ENCODE measurements at places on chromosomes 6 and 20.

- peak; percentile 83 for DNase-seq
These were observed 49.4 kb upstream of the PTPN1 start for GRCh38 chr20:50460608-50461267.

GRCh38 chr20:33071198-33071597 is 8.2 kb upstream of the BPIFB4 start:
- no peak for DNase-seq

GRCh38 chr6:96899019-96899418 is 1.3 kb upstream of the NDUFAF4 start:
- DNase-seq, result no peak

- DNase-seq, result no peak
These were observed 49.0 kb upstream of the PAX1 start for GRCh38 chr20:21656308-21657067.

DNA sequence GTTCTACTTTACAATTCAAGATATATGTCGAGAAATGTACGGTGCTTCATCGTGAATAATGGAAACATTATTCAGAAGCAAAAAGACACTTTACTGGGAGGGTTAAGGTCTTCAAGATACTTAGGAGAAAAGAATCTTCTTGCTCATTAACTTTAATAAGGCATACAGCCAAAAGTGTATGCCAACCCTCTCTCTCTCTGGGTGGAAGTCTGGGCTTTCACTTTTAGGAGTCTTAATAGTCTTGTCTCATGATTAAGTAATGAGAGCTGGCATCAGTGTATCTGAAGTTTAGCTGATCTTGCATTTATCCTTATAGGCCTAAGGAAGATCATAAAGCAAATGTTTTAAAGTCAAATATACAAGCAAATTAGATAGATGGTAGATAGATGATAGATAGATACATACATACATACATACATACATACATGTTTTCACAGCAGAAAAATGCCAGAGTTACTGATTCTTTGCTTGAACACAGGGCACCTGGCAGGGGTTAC is 21.5 kb downstream of the OLIG3 start:
- DNase-seq, result no peak

- no peak for DNase-seq
These were observed 26.3 kb downstream of the ITCH start for GRCh38 chr20:34389206-34389953.

DNA sequence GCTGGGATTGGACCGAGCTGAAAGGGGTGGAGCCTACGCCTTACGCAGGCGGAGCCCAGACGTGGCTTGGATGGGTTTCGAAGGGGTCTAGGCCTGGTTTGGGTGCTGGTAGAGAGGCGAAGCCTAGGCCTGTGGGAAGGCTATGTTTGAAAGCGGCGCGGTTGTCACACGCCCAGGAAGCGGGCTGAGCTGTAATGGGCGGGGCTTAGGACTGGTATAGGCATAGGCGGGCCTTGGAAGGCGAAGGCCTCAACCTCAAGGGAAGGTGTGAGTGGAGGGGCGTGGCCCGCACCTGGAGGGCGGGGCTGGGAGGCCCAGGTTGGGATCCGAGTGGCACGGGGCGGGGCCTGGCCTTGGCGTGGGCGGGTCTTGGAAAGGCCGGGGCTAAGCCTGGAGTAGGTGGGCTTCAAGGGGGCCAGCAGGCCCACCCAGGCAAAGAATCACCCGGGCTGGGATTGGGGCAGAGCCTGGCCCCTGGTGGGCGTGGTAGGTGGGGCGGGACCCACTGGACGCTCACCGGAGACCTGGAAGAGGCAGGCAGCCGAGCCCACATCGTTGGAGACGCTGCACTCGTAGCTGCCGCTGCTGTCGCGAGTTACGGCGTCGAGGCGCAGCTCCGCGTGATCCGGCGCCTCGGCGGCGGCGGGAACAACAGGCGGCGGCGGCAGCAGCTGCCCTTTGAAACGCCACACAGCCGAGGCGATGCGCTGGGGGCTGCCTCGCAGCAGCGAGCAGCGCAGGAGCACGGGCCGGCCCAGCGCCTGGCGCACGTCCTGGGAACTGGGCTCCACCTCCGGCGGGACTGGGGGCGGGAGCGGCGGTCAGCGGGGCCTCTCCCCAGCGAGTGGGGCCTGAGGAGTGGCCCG is 49.0 kb downstream of the MDGA1 start:
- DNase-seq, result no peak

DNA sequence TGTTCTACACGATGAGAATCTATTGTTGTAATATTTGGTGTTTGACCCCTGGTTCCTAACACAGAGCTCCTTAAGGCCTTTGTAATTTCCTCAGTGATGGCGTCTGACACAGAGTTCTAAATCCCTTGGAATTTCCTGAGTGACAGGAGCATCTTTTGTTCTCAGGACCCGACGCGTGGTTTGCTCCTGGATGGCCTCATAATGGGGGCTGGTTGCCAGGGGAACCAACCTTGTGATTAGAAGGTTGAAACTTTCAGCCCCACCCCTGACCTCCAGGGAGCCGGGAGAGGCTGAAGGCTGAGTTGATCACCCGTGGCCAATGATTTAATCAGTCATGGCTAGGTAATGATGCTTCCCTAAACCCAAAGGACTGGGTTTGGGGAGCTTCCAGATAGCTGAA is 20.5 kb upstream of the ZNF133 start:
- no peak for DNase-seq

- DNase-seq, result no peak
These were observed 246.7 kb downstream of the FOXC1 start for GRCh38 chr6:1856381-1856780.

DNA sequence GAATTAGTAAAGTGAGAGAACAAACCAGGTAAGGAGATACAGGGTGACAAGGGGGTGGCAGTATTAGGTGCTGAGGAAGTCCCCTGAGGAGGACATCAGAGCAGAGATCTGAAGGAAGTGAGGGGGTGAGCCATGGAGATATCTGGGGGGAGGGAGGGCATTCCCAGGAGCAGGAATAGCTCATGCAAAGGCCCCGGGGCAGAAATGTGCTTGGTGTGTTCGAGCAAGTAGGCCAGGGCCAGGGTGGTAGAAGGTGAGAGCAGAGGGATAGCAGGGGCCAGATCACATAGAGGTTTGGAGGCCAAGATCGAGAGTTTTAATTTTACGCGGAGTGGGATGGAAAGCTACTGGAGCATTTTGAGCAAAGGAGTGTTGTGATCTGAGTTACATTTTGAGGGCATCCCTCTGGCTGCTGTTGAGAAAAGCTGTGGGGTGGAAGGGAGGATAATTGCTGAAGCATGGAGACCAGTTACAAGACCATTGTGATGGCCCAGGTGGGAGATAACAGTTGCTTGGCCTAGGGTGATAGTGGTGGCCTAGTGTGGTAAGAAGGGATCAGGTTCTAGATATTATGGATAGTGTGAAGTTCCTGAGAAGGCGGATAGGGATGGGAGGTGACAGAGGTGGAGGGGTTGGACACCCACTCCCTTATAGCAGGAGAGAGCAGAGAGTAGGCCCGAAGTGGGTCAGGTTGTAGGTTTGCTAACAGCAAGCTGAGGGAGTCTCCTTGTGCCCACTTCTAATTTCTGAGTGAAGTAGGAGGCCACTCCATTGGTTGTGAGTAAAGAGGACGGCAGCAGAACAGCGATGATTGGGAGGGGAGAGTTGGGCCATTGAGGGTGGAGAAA is 10.2 kb downstream of the ARFGEF2 start:
- no peak for DNase-seq

- DNase-seq, result no peak
These were observed 150.3 kb upstream of the SASH1 start for GRCh38 chr6:148192310-148192709.

DNA sequence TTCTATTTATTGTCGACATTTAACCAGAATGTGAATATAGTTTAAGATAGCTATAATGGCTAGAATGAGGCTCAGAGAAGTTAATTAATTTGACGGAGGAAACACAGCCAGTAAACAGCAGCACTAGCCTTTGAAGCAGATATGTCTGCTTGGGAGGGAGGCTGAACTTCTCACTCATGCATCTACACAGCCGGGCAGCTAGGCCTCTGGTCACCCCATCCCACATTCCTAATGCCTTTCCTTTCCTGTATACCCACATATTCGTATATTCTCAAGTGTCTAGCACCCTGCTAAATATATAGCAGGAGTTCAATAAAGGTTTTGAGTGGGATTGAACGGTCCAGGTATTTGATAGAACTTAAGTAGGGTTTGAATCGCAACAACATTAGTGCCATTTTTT is 230.4 kb upstream of the PDE10A start:
- no peak for DNase-seq

- DNase-seq, result no peak
These were observed 113.7 kb upstream of the PRDM1 start for GRCh38 chr6:105972440-105972839.

- no peak for DNase-seq
These were observed 66.3 kb downstream of the NOL4L start for GRCh38 chr20:32518593-32519380.

GRCh38 chr20:20255099-20255498 is 112.8 kb upstream of the INSM1 start:
- no peak for DNase-seq

DNA sequence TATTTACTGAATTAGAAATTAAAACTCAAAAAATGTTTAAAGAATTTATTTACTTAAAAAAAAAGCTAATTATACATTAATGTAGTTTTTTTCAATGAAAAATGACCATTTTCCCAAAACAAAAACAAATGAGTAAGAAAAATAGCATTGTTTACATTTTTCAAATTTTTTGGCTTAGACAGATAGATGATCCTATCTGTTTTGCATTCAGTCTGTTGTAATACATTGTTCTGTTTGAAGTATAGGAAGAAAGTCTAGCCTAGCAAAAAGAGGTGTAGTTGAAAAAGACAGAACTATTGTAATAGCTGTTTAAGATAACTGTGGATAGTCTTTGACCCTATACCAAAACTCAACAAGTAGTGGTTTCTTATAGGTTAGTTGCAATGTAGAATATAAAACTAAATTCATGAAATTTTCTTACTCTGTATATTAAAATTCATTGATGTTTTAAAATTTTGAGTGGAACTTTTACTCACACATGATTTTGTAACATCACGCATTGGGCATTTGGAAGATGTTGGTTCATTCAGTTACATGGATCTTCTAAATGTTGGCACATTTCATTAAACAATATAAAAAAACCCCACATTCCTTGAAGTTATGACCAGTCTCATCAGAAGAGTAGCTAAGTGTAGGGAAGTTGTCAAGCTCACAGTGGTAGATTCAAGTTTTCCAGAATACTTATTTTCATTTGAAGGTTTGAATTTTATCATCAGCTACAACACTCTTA is 62.0 kb downstream of the KCNS1 start:
- no peak for DNase-seq

DNA sequence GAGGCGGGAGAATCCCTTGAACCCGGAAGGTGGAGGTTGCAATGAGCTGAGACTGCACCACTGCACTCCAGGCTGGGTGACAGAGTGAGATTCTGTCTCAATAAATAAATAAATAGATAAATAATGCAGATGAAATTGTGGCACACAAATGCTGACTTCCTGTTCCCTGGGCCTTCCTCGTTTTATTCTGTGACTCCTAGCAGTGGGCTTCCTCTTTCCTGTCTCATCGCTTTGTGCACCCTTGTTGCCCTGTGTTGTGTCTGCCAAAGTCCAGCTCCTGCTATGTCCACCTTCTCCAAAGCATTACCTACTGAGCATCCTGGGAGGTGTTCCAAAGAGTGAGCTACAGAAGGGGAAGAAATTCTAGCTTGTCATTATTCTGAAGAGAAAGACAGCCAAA is 100.2 kb upstream of the TIAM2 start:
- DNase-seq, result no peak

- no peak for DNase-seq
These were observed 47.8 kb downstream of the ATP9A start for GRCh38 chr20:51720384-51720783.

DNA sequence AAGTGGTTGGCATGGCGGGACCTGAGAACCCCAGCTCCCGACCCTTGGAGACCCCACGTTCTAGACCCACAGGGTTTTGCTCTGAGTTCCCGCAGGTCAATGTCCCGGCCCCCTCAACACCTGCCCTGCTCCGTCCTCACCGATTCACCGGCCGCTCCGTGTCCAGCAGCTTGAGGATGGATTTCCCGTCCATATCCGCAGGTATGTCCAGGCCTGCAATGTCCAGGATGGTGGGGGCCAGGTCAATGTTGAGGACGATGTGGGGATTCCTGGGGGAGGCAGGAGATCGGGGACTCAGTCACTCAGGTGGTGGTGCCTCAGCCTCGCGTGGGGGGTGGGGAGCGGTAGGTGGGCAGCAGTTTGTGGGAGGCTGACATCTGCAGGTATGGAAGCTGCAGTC is 106.7 kb downstream of the SULF2 start:
- DNase-seq, result no peak

DNA sequence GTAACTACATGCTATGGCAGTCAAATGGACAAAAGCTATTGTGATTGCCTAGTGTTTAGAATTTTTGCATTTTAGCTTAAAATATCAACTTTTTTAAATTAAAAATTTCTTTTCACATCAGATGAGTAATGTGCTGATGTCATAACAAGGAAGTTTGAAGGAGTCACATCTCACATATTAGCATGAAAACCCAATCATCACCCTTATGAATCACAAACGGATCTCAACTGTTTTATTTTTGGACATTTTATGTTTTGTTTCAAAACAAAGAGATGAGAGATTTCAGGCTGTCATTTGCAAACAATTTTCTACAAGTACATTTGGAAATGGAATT is 53.6 kb upstream of the TRERF1 start:
- DNase-seq, result no peak

DNA sequence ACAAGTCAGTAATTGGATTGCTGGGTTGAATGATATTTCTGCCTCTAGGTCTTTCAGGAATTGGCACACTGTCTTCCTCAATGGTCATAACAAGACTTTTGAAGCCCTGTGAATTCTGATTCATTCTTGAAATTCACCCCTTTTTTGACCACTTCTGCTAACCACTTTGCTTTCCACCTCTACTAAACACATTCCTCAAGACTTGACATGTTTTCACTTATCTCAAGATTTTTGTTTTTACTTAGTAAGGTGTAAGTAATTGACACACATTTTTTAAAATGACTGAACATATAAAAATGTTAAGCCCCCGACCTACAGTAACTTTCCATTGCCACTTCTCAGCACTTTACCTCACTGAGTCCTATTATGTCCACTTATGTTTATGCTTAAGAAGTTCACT is 239.1 kb downstream of the GRM1 start:
- no peak for DNase-seq

- no peak for DNase-seq
These were observed 17.4 kb upstream of the HM13 start for GRCh38 chr20:31496761-31497295.

GRCh38 chr20:41116282-41116956 is 20.9 kb upstream of the PLCG1 start:
- no peak for DNase-seq

- DNase-seq, result no peak
These were observed 1.2 kb upstream of the WRNIP1 start for GRCh38 chr6:2763876-2764540.

DNA sequence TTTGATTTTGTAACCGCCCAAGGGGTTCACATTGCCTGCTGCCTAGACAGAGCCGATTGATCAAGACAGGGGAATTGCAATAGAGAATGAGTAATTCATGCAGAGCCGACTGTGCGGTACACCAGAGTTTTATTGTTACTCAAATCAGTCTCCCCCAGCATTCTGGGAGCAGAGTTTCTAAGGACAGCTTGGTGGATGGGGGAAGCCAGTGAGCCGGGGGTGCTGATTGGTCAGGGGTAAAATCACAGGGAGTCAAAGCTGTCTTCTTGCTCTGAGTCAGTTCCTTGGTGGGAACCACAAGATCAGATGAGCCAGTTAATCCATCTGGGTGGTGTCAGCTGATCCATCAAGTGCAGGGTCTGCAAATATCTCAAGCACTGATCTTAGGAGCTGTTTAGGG is 60.0 kb upstream of the EZR start:
- DNase-seq, result no peak
